ENCODE measurements at places on chromosomes 6 and 20. TPM values are rescaled to one million over a fixed set of nuclear protein-coding genes. Genes with fewer than 3 reads are reported as not detected.

The SRMS gene
- not detected for total RNA-seq

The CAP2 gene
- not detected for total RNA-seq

- DNase-seq, result no peak
These were observed 19.0 kb downstream of the RRBP1 start for GRCh38 chr20:17663040-17663399.

GRCh38 chr6:5950361-5950785, 56.4 kb downstream of the NRN1 start:
- peak; percentile 18 for DNase-seq

The STXBP5 gene
- 28.7 TPM for total RNA-seq

DNA sequence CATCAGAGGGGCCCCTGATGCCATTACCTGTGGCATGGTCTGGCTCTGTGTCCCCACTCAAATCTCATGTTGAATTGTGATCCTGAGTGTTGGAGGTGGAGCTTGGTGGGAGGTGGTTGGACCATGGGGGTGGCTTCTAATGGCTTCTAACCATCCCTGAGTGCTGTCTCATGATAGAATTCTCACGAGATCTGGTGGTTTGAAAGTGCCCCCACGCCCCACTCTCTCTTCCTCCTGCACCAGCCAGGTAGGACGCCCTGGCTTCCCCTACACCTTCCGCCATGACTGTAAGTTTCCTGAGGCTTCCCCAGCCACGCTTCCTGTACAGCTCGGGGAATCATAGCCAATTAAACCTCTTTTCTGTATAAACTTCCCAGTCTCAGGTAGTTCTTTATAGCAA, 14.9 kb downstream of the BHLHE23 start:
- no peak for DNase-seq

- DNase-seq, result no peak
These were observed 304.2 kb downstream of the TFAP2C start for GRCh38 chr20:56933331-56933698.

DNA sequence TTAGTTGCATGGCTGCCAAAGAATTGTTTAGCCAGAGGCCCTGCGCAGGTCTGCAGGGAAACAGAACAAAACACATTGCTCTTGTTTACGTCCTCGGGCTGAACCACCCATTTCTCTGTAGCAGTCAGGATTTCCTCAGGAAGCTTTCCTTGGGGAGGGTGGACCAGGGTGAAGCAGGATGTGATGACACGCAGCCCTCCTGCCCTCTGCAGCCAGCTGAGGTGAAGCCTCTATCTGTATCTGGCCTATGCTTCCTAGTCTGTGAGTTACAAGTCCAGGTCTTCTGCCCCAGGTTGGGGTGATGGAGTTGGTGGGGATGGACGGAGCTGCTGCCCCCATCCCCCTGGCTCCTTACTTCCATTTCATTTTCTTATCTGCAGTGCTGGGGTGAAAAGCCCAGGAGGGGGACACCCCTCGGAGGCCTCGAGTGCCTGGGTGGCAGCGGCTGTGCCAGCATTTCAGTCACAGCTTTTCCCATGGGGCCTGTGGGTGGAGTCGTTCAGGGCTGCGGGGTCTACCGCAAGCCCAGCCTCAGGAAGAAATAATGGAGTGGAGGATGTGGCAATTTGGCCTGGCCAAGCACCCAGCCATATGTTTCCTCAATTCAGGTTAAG, 24.9 kb downstream of the SASH1 start:
- no peak for DNase-seq

DNA sequence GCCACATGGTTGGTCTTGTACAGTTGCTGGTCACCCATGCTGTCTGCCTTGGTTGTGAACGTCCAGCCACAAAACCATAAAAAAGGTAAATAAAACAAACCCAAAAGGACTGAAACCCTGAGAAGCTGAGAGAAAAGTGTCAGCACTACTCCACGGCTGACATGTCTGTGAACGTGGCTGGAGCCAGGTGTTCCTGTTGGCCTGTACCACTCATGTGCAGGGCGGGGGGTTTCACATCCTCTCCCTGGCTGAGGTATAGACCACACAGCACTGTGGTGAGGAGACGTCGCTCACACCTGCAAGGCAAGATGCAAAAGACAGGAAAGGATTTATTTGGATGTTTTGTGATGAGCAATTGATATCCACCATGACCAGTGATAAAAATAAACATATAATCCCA, 51.9 kb upstream of the MRPS10 start:
- DNase-seq, result peak; percentile 25

The OTOR gene
- not detected for total RNA-seq

DNA sequence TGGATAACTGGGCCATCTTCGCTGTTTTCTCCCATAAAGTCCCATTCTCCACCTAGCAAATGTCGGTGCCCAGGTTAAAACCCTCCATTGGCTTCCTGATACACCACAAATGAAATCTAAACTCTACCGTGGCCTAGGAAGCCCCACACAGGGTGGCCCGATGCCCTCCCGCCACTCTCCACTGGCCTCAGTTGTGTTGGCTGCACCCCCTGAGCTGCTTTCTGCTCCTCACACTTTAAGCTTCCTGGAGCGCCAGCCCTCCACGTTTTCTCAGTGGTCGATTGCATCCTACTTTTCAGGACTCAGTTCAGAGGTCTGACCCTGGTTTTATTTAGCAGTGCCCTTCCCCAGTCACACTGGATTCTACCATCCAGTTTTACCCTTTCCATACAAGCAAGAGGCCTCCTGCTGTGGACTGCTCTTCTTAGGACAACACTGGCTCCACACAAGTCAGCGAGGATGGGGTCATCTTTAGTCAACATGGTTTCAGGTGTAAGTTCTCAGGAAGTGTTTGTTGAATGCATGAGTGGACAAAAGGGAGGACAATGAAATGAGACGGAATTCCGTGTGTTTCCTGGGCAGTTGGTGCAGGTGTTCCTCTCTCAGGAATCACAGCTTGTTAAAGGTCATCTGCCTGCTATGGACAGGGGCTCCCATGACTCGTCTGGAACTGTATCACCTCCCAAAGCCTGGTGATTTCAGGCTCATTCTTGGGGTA, 124.1 kb downstream of the SULF2 start:
- no peak for DNase-seq
